ENCODE measurements at places on chromosomes 6 and 20.

GRCh38 chr6:108652375-108652774 is 91.7 kb downstream of the FOXO3 start:
- H3K36me3 ChIP-seq: no peaks in the 10 kb centered on the region
- H3K27ac ChIP-seq: no peak overlapping the region
- no peak for DNase-seq
- no peak overlapping the region for H3K4me3 ChIP-seq
- no peaks in the 10 kb centered on the region for H3K27me3 ChIP-seq

DNA sequence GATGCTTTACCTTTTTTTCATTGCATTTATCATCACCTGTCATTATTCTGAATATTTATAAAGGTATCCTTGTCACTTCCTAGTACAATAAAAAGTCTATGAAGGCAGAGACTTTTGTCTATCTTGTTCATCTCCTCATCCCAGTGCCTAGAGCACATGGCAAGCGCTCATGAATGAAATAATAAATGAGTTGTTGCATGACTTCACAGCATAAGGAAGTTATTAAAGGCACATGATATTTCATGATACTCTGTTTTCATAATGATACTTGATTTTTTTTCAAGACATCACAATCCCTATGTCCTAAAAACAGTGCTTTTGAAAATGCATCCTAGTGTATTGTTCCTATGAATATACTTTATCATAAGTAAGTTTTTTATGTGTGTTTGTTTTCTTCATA is 310.6 kb upstream of the RSPO3 start:
- no peak for DNase-seq
- H3K4me1 ChIP-seq: no peaks in the 10 kb centered on the region
- no peak overlapping the region for H3K4me3 ChIP-seq
- no peak overlapping the region for H3K27ac ChIP-seq
- peaks cover 32% of the 10 kb centered on the region for H3K27me3 ChIP-seq

- no peak overlapping the region for H3K4me3 ChIP-seq
- no peaks in the 10 kb centered on the region for H3K27me3 ChIP-seq
- DNase-seq: no peak
Observed at GRCh38 chr6:35299674-35300073, 2.1 kb downstream of the DEF6 start.

GRCh38 chr20:57996936-57997890 is 231.2 kb downstream of the ANKRD60 start:
- H3K27ac ChIP-seq: no peak overlapping the region
- H3K4me3 ChIP-seq: no peak overlapping the region
- H3K4me1 ChIP-seq: no peaks in the 10 kb centered on the region
- peaks cover 18% of the 10 kb centered on the region for H3K27me3 ChIP-seq
- H3K36me3 ChIP-seq: no peaks in the 10 kb centered on the region
